ENCODE measurements at places on chromosomes 2 and 18.
A peak's percentile ranks its signal among the peaks of the same experiment; 100 is the strongest.

GRCh38 chr2:133526530-133527300, 41.5 kb downstream of the NCKAP5 start:
- DNase-seq, result no peak

GRCh38 chr2:230658877-230659652, 53.6 kb upstream of the CAB39 start:
- DNase-seq, result no peak

DNA sequence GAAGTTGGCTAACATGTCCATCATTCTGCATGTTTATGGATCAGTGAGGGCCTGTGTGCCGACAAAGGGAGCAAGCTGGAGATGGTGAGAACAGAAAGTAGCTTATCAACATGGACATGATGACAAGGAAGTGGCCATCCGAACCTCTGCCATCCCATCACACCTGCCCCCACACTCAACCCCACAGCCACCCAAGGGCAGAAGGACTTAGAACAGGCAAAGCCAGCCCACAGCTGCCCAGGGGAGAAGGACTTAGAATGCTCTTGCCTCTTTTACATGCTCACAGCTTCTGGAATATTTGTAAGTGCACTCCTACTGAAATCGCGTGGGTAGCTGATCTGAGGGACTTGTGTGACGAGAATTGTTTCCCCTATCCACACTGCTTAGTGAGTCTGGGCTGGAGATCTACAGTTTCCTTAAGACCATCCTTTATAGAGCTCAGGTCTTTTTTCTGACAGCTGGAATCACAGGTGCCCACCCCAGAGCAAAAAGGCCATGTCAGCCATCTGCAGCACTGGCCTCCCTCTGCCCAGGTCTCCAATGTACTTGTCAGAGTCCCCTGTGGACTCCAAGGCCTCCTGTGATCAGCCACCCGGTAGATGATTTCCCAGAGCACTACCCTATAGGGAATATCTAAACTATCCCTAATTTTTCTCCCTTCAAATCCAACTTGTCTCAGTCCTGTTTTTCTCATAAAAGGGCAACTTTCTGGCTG, 154.1 kb downstream of the SMAD7 start:
- DNase-seq, result no peak

DNA sequence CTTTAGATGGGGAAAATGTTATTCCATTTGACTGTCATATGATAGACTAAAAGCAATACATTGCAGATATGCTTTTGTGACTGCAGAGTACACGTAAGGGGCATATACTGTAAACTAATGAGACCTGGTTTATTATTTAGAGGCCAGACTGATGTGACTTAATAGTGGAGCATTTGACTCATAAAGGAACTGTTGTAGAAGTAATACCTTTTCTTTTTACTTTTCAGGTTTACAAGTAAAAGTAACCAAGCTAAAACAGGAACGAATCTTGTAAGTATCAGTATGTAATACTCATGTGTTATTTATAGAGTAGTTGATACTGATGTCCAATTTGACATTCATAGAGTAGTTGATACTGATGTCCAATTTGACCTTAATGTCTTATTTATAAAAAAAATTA, 13.1 kb downstream of the RBBP8 start:
- DNase-seq, result no peak

DNA sequence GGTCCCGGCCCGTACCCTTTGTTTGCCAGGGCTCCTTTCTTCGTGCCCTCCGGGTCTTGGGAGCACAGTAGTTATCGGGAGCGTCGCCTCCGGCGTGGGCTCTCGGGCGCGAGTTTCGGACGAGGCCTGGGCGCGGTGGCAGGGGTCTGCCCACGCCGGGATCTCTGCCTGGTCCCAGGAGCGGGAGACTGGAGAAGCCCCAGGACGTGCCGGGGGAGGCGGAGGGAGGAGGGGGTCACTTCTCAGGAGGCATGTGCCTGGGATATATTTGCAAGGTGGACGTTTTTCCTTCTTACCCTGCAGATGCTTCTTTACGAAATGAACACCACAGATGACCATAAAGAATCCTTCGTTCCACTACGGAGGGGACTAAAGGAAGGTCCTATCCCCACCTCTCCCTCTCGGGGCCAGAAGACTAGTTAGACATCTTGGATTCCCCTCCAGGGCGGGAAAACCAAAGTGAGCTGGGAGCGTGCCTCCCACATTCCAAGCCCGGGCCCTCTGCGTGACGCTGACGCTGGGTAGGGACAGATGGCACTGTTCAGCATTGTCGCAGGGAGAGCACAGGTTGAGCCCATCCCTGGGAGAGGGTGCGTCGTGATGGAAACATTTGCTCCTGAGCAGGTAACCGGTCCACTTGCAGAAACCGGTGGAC, 483 bp upstream of the FHL2 start:
- DNase-seq, result no peak

- no peak for DNase-seq
Observed at GRCh38 chr2:169107645-169108044, 38.3 kb downstream of the DHRS9 start.

DNA sequence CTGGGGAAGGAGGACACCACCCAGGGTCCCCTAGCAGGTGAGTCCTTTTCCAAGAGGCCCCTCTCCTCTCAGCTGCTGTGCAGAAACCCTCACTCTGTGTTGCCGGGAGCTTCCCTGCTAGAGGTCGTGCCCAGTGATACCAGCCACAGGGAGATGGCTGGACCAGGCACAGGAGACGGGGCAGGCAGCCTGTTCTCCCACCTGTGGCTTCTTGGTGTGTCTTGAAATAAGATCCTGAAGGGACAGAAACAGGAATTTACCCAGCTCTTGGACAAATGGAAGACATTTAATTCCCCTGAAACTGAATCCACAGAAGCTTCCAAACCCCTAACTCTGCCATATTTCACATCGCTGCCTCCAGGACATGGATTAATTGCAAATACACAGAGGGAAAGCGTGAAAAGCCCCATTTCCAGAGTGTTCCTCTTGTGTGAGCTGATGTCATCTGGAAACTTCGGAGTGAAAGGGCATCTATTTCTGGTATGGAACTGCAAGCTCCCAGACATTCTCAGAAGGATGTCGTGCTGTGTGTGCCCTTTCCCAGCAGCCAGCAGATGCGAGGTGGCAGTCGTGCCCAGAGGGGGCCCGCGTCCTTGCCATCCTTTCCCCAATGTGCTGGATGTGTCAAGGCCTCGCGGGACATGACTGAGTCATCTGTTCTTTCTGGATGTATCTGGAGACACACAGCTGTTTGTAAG, 177.7 kb downstream of the SEPTIN10 start:
- DNase-seq, result no peak

GRCh38 chr2:224171226-224171625, 132.1 kb upstream of the SERPINE2 start:
- DNase-seq, result no peak

- no peak for DNase-seq
Observed at GRCh38 chr2:109333414-109334210, 204.6 kb downstream of the SH3RF3 start.

DNA sequence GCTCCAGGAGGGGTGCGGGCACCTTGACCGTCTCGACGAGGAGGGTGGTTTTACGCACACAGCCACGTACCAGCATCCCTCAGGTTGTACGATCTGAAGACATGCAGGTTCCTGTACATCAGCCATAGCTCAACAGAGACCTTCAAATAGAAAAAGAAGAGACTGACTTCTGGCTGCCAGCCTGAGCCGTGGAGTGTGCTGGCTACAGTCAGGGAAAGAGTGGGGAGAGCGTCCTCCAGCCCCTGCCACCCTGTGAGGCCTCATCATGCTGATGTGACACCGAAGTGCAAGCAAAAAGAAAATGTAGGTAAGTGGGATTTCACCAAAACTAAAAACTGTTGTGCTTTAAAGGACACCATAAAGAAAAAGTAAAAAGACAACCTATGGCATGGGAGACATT, 47.0 kb downstream of the ADI1 start:
- no peak for DNase-seq

DNA sequence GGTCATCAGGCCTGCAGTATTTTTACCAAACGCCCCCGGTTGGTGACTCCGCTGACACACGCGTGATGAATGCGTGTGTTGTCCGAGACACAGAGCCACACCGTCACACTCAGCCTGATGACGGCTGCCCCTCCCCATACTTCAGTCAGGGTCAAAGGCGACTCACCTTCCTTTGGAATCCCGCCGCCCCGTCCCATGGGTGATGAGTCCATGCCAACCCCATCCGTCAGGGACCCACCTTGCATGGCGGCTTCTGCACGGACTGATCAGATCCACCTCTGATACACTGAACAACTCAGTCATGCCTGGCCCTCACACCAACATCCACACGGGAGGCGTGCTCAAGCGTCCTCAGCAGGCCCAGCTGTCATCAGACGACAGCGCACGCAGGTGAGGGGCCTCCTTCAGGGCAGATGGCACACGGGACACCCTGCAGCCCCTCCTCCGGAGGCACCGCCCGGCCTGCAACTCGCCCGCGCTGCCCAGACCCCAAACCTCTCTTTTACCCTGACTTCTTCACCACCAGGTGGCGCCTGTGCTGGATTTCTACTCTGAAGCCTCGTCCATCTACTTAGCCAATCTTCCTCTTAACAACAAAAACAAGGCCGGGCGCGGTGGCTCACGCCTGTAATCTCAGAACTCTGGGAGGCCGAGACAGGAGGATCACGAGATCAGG, 89.2 kb downstream of the ZNF516 start:
- peak; percentile 14 for DNase-seq

DNA sequence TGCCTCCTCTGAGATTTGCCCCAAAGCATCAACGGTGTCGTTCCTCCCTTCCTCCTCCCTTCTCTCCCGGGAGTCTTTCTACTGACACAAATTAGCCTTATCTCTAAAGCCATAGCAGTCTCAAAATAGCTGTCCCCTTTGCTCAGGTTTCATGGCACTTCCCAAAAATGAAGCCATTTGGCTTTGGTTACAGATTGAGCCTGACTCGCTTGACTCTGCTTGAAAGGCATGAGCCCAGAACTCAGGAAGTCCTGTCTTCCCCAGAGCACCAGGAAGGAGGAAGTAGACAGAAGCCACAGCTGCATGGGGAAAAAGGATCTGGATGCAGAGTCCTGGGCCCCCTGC, 234.4 kb upstream of the RGPD4 start:
- no peak for DNase-seq

DNA sequence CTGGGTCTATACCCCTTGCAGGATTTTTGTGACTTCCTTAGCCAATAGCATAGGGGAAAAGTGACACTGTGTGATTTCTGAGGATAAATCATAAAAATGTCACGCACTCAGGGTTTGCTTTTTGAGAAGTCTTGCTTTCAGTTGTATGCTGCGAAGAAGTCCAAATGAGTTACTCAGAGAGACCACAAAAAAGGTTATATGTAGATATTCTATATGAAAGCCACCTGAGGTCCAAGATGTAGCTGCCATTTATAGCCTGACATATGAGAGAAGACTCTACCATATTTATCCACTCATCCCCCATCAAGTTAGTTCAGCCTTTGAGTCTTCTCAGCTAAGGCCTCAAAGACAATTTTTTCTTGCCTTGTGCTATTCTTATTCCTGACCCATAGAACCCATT, 488.3 kb upstream of the MAP2 start:
- no peak for DNase-seq

GRCh38 chr18:75124991-75125381, 84.0 kb downstream of the PTGR3 start:
- DNase-seq, result no peak

GRCh38 chr2:9135822-9136558, 70.6 kb upstream of the ASAP2 start:
- no peak for DNase-seq

DNA sequence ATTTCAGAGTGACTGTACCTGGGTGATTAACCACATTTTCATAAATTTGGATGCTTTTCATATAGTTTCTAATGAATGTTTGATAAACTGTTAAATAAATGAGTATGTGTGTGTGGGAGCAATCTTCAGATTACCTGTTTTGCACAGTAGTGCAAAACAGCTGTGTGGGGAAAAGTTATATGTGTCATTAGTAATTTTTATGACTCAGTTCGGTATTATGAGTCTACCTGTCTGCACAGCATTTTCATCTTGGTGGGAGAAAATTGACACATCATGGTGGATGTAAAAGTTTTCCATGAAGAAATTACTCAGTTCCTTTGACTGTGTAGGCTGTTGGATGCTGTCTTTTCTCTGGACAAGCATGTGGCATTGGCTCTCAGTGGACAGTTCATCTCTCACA, 43.8 kb downstream of the LTBP1 start:
- no peak for DNase-seq

- no peak for DNase-seq
Observed at GRCh38 chr18:78721238-78721875, 258.3 kb upstream of the SALL3 start.

GRCh38 chr18:25827228-25827627, 263.2 kb downstream of the SS18 start:
- no peak for DNase-seq

DNA sequence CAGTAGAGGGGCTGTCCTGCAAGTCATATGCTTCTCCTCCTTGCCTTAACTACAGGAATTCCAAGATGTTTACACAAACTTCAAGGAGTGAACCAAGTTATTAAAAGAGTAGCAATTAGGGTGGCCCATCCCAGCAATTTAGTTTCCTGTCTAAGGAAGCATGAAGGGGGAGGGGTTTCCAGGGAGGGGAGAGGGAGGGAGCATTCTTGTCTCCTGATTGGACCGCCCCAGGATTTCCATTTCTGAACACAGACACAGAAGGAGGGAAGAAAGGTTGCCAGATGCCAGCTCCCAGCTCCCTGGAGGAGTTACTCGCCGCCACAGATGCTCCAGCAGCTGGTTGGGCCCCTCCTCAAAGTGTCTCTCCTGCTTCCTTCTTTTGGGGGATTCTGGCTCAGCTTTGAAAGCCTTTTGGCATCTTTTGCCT, 107.6 kb downstream of the TRIB2 start:
- no peak for DNase-seq

DNA sequence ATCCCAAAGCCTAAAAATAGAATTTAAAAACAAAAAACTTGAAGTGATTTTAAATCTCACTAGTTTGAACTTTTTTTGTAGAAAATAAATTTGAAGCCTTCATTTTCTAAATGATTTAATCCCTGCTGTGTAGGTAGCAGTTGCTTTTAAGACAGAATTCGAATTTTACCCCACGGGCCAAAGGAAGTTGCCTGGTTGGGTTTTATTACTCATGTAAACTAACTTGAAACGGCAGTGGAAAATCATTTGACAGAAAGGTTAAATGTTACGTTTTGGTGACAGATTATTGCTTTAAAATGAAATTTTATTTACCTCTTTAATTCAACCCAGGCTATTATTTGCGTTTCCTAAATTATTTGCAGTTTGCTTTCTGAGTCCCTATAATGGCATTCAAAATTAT, 2.0 kb downstream of the MAPRE2 start:
- no peak for DNase-seq

DNA sequence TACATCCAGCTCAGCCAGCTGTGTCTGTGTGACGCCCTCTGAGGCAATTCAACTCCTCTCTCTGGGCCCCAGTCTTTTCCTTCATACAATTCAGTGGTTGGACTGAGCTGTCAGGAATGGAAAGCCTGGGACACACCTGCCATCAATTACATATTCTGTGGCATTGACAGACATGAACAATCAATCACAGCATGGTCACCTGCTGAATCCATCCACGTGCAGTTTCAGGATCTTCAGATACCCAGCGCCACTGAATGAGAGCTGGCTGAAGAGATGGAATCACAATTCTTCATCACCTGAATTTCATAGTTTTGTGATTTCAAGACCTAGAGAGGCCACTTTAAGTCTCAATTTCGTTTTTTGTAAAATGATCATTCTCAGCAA, 5.1 kb downstream of the ADRA2B start:
- DNase-seq, result no peak

GRCh38 chr2:103921161-103921560, 932.8 kb upstream of the POU3F3 start:
- no peak for DNase-seq

- no peak for DNase-seq
Observed at GRCh38 chr18:13500869-13501542, 225.4 kb downstream of the FAM210A start.
